ENCODE measurements at places on chromosomes 2 and 18. TPM values are rescaled to one million over a fixed set of nuclear protein-coding genes. Genes with fewer than 3 reads are reported as not detected.

Gene REG1B
- total RNA-seq = not detected

Gene CRACDL
- total RNA-seq = 1.9 TPM

Gene SCG2
- 0.28 TPM for total RNA-seq

- H3K36me3 ChIP-seq = no peaks in the 10 kb centered on the region
- no peak for DNase-seq
- no peaks in the 10 kb centered on the region for H3K4me1 ChIP-seq
- H3K4me3 ChIP-seq = no peak overlapping the region
- no peak overlapping the region for H3K27ac ChIP-seq
- no peaks in the 10 kb centered on the region for H3K27me3 ChIP-seq
Measured at GRCh38 chr18:37889963-37890362, 324.4 kb upstream of the CELF4 start.

DNA sequence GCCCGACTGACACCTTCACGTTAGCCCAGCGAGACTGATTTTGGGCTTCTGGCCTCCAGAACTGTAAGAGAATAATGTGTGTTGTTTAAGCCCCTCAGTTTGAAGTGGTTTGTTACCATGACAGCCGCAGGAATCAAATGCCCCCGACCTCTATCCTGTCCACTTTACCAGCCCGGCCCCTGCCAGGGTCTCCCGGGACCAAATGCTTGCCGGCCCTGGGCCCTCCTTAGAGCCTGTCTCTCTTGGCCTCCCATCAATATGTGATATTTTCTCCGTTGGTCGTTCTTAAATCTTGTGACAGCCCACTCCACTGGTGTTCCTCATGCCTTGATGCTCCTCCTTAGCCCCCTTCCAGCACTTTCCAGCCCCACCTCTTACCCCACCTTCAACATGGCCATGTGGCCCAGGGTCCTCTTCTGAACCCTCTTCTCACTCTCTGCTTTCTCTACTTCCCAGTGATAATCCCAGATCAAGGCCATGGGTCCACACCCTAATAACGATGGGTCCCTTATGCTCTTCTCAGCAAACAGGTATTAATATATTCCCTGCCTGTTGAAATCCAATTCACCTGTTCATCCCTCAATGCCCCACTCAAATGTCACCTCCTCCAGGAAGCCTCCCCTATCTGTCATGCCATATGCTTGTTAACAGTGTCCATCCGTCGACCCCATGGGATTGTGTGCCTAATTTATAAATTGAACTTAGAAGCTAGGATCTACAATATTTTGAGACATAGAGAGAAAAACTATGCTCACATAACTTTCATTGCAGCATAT lies 192.8 kb downstream of the ZFP36L2 start:
- H3K4me3 ChIP-seq = no peak overlapping the region
- no peaks in the 10 kb centered on the region for H3K27me3 ChIP-seq
- no peak overlapping the region for H3K27ac ChIP-seq

DNA sequence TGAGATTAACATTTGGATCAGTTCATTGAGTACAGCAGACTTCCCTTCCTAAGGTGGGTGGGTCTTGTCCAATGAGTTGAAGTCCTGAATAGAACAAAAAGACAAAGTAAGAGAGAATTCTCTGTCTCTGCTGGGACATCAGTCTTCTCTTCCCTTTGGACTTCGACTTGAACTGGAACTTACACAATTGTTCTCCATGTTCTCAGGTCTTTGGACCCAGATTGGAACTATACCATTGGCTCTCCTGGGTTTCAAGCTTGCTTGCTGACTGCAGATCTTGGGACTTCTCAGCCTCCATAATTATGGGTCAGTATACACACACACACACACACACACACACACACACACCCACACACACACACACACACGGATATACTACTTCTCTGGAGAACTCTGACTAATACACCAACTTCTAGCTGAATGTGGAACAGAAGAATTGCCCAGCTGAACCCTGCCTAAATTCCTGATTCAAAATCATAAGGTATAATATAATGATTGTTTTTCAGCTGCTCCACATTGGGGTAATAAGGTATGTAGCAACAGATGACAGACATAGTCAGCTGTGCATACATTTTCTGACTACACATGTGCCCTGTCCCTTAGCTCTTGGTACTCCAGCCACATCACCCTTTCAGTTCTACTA lies 214.0 kb downstream of the TGIF1 start:
- H3K4me1 ChIP-seq = peaks cover 12% of the 10 kb centered on the region
- DNase-seq = no peak
- H3K4me3 ChIP-seq = no peak overlapping the region
- H3K27me3 ChIP-seq = no peaks in the 10 kb centered on the region
- no peak overlapping the region for H3K27ac ChIP-seq
- H3K36me3 ChIP-seq = no peaks in the 10 kb centered on the region

GRCh38 chr2:240605867-240606743 lies 19.2 kb upstream of the GPR35 start:
- no peaks in the 10 kb centered on the region for H3K4me1 ChIP-seq
- H3K27me3 ChIP-seq = no peaks in the 10 kb centered on the region
- H3K4me3 ChIP-seq = no peak overlapping the region
- no peak for DNase-seq
